ENCODE measurements at places on chromosomes 3 and 15.
A peak's percentile ranks its signal among the peaks of the same experiment; 100 is the strongest.

DNA sequence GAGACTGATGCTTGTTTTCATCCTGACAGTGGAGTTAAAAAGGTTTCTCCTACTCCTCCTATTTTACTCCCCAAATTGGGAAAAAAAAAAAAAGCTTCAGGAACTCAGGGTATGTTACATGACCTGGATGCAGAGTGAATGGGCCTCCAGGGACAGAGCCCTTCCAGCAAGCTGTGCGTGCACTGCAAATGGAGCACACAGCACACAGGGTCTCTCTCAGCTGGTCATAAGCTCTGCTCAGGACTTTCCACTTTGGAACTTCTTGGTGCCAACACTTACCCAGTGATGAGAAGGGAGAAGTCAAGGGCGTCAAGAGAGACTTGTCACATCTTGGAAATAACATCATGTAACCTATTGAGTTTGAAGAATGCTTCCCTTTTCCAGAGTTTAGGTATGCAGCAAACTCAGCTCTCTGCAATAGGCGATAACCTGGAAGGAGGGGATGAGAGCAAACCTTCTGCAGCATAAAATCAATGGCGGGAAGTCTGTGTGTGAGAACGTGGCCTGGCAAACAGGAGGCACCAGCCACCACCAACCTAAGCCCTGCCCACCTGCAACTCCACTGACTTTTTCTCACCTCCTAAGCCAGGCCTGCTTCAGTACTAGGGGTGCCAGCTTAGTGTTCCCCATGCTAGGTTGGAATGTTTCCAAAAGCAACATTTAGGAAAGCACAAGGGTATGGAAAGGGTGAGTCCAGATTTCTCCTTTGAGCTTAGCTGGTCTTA lies 39.8 kb downstream of the MYZAP start:
- no peak for DNase-seq

- DNase-seq, result no peak
Measured at GRCh38 chr3:11696054-11696453, 52.3 kb upstream of the VGLL4 start.

- DNase-seq, result no peak
Measured at GRCh38 chr3:41640076-41640475, 321.8 kb downstream of the ULK4 start.

- DNase-seq, result no peak
Measured at GRCh38 chr3:59237121-59237520, 187.3 kb upstream of the CFAP20DC start.

DNA sequence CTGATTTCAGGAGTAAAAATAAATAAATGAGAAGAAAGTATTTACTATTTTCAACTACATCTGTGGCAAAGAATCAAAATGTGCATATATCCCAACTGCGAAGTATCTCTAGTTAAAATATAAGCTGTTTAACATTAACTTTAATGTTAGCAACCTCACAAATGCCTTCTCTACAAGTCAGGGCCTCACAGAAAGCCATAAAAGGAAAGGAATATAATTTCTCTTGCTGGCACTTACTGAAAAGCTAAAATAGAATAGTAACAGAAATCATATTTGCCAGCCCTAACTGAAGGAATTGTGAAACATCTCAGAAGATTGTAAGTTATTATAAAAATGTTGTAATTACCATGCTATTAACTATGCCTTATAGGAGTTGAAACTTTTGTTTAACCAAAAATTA lies 65.1 kb upstream of the MBNL1 start:
- DNase-seq, result no peak

GRCh38 chr3:120048355-120049041 lies 45.7 kb downstream of the GSK3B start:
- no peak for DNase-seq

DNA sequence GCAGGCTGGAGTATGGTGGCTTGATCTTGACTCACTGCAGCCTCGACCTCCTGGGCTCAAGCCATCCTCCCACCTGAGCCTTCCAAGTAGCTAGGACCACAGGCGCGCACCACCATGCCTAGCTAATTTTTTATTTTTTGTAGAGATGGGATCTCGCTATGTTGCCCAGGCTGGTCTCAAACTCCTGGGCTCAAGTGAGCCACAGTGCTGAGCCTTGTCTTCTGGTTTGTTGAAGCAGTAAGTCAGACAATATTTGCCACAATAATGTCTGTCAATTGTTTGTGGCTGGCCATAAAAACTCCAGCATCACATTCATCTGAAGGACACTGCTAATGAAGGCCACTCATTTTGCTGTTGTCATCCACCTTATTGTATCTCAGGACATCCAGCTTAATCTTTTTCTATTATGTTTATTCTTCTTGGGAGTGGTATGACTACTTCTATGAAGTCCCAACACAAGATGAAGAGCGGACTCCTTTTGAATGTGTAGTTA lies 185.9 kb downstream of the FNDC3B start:
- no peak for DNase-seq

- peak; percentile 82 for DNase-seq
Measured at GRCh38 chr3:125141596-125142419, 70.7 kb downstream of the SLC12A8 start.

- no peak for DNase-seq
Measured at GRCh38 chr3:70833239-70833960, 521.0 kb upstream of the MDFIC2 start.

- DNase-seq, result no peak
Measured at GRCh38 chr3:149363053-149363452, 14.4 kb downstream of the TM4SF1 start.

DNA sequence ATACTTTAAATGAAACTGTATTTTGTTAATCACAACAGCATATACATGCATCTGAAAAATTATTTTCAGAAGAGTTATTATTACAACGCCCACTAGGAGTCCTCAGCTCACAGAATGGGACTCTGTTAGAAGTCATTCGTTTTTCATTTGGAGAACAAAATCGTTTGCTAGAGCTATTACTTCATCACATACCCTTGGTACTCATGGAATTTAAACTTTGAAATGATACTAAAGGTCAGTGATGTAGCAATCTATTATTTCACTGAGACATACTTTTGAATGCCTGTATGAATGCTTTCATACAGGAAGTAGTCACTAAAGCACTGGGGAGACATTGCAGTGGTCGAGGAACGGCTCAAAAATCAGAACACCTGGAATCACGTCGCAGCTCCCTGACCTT lies 198.1 kb downstream of the MBNL1 start:
- DNase-seq, result peak; percentile 28

DNA sequence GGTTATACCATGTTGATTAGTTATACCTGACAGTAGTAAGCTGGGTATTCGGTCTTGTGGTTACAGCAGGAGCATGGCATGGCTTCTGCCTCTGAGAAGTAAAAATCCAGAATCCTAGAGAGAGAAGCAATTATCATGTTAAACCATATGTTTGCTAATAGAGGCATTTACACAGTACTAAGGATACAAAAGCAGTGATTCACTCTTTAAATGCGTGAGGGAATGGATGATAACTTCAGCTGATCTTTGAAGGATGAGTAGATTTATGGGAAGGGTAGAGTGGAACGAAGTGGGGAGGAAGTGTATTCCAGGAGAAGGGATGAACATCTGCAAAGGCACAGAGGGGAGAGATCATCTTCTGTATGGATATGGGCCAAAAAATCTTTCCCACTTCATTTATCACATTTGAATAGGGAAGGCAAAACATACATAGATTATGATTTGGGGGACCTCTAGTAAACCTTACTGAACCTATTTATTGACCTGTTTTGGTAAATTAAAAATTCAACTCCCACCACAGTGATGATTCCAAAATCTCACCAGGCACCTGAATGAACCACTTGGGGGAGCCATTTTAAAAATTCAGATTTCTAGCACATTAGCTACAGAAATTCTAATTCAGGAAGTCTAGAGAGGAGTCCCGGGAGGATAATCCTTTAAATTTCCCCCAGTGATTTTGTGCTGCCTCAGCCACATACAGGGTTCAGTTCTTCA lies 35.1 kb downstream of the IGSF10 start:
- no peak for DNase-seq

GRCh38 chr3:22734756-22735155 lies 468.4 kb upstream of the UBE2E2 start:
- DNase-seq, result no peak

- DNase-seq, result no peak
Measured at GRCh38 chr3:152780553-152780952, 54.4 kb upstream of the P2RY1 start.

DNA sequence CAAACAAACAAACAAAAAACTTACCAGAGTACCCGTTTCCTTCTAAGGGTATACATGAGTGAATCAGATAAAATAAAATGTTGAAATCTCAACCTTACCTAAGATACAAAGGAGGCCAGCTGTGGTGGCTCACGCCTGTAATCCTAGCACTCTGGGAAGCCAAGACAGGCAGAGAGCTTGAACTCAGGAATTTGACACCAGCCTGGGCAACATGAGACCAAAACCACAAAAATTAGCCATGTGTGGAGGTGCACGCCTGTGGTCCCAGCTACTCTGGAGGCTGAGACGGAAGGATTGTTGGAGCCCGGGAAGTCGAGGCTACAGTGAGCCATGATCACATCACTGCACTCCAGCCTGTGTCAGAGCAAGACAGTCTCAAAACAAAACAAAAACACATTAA lies 11.0 kb upstream of the FAM219B start:
- no peak for DNase-seq

- DNase-seq, result no peak
Measured at GRCh38 chr15:55791551-55792400, 48.8 kb upstream of the PRTG start.

GRCh38 chr3:30504939-30505338 lies 101.5 kb upstream of the TGFBR2 start:
- DNase-seq, result no peak

GRCh38 chr3:99768808-99769501 lies 48.7 kb upstream of the CMSS1 start:
- no peak for DNase-seq

- peak; percentile 86 for DNase-seq
Measured at GRCh38 chr3:151135541-151136337, 50.3 kb downstream of the MED12L start.

GRCh38 chr15:63912061-63912615 lies 78.4 kb upstream of the HERC1 start:
- DNase-seq, result no peak

DNA sequence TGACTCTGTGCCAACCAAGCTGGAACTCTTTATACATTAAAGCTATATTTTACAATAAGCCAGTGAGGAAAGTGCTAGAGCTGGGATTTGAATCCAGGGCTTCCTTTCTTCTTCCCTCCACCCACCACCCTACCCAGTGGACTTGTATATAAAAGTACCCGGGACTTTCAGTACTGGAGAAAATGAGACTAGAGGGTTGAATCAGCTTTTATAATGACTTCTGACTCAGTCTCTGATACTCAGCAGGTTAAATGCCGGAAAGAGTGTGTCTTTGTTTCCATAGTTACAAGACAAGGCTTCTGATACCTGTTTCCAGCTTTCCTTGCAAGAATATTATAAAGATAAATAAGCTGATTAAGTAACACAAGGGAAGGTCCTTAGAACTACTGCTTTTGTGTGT lies 80.9 kb downstream of the FRMD4B start:
- DNase-seq, result peak; percentile 70

GRCh38 chr15:59762558-59762957 lies 73.4 kb upstream of the BNIP2 start:
- DNase-seq, result no peak

DNA sequence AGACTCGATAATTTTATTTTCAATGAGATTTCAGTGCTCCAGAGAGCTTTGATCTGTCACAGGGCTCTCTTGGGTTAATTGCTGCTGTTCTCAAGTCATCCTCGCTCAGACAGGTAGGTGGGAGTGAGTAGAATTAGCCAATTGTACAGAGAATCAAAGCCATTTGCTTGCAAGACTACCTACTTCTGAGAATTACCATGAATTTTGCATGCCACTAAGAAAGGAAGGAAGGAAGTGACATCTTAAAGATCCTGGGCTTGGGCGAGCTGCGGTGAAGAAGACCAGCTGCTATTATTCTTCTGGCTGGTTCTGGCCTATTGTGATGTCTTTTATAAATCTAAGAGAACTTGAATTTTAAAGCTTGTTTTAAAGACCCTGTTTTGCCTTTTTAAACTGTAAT lies 154.1 kb upstream of the LPP start:
- DNase-seq, result peak; percentile 72

DNA sequence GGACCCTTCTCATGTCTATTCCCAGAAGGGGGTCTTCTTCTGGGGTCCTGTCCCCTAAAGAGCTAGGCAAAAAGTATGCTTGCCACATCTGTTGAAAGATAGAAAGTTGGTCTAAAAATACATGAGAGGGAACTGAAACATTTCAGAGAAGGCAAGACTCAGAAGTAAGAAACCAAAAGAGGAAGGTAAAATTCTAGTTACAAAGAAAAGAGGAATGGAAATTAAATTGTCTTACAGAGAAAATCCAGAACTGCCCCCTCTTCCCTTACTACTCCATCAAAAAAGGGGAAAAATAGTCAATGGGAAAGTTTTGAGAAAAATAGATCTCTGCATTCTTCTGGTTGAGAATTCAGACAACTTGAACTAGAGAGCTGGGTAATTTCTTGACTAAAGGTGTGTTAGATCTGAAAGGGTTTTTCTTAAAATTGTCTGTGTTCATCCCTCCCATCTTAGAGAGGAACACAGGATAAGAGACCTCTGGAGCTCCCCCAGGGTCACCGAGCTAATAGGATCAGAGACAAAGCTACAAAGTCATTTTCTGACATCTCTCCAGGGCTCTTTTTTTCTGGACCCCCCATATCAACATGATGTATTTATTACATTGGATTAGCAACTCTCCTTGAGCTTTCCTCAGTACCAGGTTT lies 32.3 kb upstream of the CCR2 start:
- DNase-seq, result no peak

- DNase-seq, result no peak
Measured at GRCh38 chr15:35871282-35871681, 325.3 kb upstream of the DPH6 start.

- no peak for DNase-seq
Measured at GRCh38 chr3:17752436-17752835, 10.0 kb upstream of the TBC1D5 start.

Measured in activated CD4-positive, alpha-beta T cell treated with anti-CD3 and anti-CD28 coated beads, Interleukin-2, Interleukin-4, amounts not matched to agents 100 ng/mL and 50 ng/mL, durations not matched to agents 16 hours and 8 hours (primary cell).